Naive thymus-derived CD4-positive, alpha-beta T cell (primary cell): ENCODE measurements at places on chromosomes 13 and 19.

- H3K36me3 ChIP-seq = no peaks in the 10 kb centered on the region
- no peaks in the 10 kb centered on the region for H3K27me3 ChIP-seq
- DNase-seq = no peak
- no peak overlapping the region for H3K27ac ChIP-seq
- H3K4me3 ChIP-seq = no peak overlapping the region
Observed at GRCh38 chr13:39107561-39107960, 69.3 kb downstream of the NHLRC3 start.

- no peak overlapping the region for H3K27ac ChIP-seq
- no peaks in the 10 kb centered on the region for H3K36me3 ChIP-seq
- H3K4me1 ChIP-seq = no peaks in the 10 kb centered on the region
- H3K27me3 ChIP-seq = no peaks in the 10 kb centered on the region
- H3K4me3 ChIP-seq = no peak overlapping the region
- DNase-seq = no peak
Observed at GRCh38 chr13:50156561-50157127, 141.4 kb downstream of the KCNRG start.

- H3K36me3 ChIP-seq = no peaks in the 10 kb centered on the region
- no peaks in the 10 kb centered on the region for H3K4me1 ChIP-seq
- no peaks in the 10 kb centered on the region for H3K27me3 ChIP-seq
Observed at GRCh38 chr13:44399074-44399473, 25.4 kb downstream of the SERP2 start.

- H3K27ac ChIP-seq = no peak overlapping the region
- no peaks in the 10 kb centered on the region for H3K36me3 ChIP-seq
- no peaks in the 10 kb centered on the region for H3K27me3 ChIP-seq
- no peaks in the 10 kb centered on the region for H3K4me1 ChIP-seq
- no peak for DNase-seq
- H3K4me3 ChIP-seq = no peak overlapping the region
Observed at GRCh38 chr19:11237321-11237720, 2.1 kb upstream of the ANGPTL8 start.

- no peak overlapping the region for H3K4me3 ChIP-seq
- H3K4me1 ChIP-seq = no peaks in the 10 kb centered on the region
- no peak overlapping the region for H3K27ac ChIP-seq
- H3K36me3 ChIP-seq = no peaks in the 10 kb centered on the region
- DNase-seq = no peak
Observed at GRCh38 chr13:76683168-76683567, 203.0 kb downstream of the KCTD12 start.

GRCh38 chr13:91196958-91197357, 150.5 kb upstream of the MIR17HG start:
- H3K27me3 ChIP-seq = no peaks in the 10 kb centered on the region
- no peak for DNase-seq
- H3K36me3 ChIP-seq = no peaks in the 10 kb centered on the region
